ENCODE measurements at places on chromosomes 1 and 21.

- DNase-seq, result no peak
Measured at GRCh38 chr1:172162236-172162635, 258.2 kb upstream of the C1orf105 start.

GRCh38 chr1:155962599-155963211 is 15.6 kb downstream of the ARHGEF2 start:
- no peak for DNase-seq

- no peak for DNase-seq
Measured at GRCh38 chr1:7678491-7679158, 92.5 kb upstream of the VAMP3 start.

DNA sequence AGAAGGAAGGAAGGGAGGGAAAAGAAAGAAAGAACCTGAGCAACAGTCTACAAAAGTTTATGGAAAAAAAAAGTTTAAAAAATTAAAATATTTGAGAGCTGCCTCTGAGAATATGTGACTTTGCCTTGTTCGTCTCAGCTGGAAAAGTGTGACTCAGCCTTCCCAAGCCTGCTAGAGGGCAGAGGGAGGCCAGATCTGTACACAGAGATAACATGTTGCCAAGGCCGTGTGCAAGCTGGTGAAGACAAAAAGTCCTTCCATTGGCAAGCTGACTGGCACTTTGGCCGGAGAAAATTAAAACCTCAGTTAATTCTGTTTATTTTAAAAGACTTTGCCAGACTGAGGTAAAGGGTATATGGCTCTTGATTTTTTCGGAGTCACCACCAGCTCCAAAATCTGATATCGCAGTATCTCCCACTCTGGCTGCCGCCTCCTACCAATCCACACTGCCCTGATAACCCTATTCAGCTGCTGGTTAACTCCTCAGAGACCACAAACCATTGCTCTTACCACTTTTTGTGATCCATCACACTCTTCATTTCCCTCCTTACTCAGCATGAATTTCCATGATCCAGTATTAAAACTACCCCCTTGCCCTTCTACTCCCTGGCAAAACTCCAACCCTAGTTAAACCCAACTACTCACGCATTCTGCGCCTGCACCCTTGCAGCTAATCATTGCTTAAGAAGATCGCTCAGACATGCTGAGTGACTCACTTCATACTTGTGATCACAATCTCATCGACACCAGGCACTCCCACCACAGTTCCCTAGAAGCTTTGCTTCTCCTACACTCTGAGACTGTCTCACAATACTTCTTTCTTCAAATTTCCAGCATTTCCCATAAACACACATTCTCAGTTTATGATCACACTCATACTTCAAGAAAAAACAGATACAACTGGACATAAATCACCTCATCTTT is 5.7 kb upstream of the PPP1R15B start:
- peak; percentile 28 for DNase-seq

DNA sequence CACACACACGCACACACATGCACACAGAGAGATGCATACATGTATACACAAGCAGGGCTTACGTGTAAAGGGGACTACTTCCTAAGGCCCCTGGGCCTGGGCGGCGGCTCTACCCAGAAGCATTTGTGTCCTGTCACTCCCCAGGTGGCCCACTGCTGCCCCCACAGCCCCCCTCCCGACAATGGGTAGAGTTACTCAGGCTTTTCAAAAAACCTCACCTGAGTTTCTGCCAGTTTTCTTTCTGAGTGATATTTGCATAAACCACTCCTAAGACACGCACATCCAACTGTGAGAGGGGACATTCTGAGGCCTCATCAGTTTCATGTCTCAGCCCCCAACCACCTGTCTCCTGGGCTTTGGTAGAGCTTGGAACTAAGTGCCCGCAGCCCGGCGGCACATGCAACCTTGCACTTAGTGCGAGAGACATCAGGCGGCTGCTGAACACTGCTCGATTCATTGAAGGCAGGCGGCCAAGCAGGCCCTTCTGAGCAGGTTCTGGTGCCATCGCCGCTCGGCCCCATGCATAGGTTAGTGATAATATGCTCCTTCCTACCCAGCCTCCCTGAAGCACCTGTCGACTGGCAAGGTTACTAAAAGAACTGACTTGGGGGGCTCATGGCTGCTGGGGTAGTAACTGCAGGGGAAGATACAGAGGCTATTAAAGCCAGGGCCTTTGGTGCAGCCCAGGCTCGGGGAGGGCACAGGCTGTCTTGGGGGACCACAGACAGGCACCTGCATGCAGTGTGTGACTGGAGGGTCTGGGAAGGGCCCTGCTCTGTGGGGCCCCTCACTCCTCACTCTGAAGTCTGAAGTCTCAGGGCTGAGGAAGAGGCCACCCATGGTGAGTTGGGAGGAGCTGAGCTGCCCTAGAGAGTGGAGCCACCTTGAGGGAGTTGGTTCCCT is 364.2 kb upstream of the VAMP3 start:
- DNase-seq, result no peak
